ENCODE measurements at places on chromosomes 1 and 21.
A peak's percentile ranks its signal among the peaks of the same experiment; 100 is the strongest.

DNA sequence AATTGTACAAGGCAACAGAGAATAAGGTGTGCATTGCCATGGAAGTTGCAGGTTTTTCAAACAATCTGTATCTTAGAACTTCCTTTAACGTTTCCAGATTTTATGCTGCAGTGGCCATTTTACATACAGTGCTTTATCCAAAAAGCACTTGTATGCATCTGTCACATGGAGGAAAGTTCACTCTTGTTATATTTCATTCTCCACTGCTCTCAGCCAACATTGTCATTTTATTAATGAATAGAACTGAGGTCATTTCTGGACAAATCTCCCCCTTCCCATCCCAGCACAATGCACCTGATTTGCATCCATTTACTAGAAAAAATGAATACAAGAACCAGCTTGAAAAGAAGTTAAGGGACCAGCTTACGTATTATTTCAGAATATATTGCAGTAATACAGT is 342.0 kb downstream of the USP25 start:
- DNase-seq = no peak

GRCh38 chr21:25338415-25338814 is 268.9 kb downstream of the MRPL39 start:
- no peak for DNase-seq

DNA sequence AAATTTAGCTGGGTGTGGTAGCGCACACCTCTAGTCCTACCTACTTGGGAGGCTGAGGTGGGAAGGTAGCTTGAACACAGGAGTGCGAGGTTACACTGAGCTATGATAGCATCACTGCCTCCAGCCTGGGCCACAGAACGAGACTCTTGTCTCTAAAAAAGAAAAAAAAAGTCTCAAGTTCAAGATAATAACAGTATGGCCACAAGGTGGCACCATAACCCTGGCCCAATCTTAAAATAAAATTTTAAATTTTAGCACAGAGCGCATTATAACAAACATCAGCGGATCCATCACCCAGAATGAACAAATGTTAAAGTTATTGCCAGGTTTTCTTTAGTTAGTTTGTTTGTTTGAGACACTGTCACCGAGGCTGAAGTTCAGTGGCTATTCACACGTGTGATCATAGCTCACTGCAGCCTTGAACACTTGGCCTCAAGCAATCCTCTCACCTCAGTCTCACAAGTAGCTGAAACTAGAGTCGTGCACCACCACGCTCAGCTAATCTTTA is 2.9 kb upstream of the HTR6 start:
- DNase-seq = peak; percentile 50

DNA sequence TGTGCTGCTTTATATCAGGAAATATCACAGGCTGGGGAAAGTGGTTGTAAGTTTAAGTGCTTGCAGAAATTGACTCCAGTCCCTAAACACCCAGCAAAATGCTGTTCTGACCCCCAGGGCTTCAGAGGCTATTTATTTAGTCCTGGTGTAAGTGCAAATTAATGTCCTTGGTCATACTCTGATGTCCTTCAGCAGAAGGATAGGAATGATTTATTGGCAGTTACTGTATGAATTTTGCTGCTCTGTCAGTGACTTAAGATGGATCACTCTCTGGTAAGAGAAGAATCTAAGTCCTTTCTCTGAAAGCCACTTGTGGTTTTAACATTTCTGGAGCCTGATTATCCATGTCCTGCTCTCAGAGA is 21.9 kb downstream of the FAM20B start:
- DNase-seq = no peak

DNA sequence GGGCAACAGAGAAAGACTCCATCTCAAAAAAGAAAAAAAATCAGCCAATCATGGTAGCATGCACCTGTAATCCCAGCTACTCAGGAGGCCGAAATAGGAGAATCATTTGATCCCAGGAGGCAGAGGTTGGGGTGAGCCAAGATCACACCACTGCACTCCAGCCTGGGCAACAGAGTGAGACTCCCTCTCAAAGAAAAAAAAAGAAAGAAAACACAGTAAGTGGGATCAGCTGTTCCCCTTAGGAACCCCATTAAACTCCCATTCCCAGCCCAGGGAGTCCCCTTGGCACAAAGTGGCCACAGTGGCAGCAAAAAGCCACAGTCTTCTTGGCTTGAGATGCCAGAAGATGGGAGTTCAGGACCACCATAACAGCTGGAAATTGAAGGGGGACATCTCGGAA is 9.1 kb downstream of the TMEM50B start:
- DNase-seq = no peak

DNA sequence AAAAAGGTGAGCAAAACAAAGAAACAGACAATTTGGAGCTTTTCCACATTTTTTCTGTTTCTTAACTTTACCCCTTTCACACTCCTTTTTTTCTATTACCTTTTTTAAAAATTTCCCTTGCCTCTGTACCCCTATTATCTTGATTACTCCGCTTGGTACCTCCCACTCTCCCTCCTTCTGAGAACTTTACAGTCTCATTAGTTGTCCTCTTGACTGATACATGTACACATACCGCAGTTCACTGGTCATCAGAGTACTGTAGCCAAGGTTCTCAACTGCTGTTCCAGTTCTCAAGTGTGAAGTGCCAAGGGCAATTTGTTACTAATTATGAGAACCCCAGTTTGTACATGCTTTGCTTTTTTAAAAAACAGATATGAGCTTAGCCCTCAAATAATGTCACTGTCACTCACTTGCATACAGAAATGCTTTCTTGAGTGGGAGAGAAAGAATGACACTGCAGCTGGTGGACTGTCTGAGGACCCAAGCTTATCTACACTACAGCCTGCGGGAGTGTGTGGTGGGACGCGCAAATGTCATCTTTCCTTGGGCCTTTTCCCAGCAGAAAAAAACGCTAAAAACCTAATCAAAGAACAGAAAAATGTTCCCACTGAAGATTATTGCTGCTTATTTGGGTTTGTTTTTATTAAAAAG is 160.8 kb downstream of the DISP1 start:
- DNase-seq = no peak

DNA sequence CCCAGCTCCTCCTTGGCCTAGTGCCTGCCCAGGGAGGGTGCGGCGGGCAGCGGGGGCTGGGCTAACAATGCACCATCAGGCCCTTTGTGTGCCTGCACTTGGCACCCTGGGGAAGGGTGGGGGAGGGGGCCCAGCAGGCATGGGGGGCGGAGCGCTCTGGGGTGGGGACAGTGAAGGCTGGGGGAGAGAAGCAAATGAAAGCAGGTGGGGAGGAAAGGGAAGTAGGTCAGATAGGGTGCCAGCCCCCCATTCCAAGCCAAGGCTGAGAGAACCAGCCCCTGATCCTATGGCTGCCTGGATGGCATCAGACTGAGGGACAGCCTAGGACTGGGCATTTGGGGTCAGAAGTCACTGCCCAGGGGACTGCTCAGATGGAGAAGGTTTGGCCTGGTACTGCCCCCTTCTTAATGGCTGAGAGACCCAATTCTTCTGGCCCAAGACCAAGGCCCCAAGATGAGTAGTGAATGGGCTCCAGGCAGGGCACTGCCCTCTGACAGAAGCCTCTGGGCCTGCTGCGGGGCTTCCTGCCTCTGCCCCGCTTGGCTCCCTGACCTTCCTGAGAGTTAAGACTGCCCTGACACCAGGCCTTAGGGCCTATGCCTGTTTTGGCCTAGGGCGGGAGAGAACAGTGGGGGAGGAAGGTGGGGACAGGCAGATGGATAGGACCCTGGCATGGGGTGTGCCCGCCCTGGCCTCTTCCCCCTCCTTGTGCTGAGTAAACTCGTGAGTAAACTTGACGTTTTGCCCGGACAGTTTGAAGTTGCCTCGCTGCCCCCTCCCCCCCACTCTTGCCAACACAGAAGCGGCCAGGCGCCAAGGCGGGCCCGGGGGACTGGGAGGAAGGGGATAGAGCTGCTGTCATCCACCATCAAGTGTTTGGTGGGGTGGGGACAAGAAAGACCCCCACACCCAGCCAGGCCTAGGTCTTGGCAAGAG is 2.7 kb downstream of the ZBTB7B start:
- peak; percentile 69 for DNase-seq

DNA sequence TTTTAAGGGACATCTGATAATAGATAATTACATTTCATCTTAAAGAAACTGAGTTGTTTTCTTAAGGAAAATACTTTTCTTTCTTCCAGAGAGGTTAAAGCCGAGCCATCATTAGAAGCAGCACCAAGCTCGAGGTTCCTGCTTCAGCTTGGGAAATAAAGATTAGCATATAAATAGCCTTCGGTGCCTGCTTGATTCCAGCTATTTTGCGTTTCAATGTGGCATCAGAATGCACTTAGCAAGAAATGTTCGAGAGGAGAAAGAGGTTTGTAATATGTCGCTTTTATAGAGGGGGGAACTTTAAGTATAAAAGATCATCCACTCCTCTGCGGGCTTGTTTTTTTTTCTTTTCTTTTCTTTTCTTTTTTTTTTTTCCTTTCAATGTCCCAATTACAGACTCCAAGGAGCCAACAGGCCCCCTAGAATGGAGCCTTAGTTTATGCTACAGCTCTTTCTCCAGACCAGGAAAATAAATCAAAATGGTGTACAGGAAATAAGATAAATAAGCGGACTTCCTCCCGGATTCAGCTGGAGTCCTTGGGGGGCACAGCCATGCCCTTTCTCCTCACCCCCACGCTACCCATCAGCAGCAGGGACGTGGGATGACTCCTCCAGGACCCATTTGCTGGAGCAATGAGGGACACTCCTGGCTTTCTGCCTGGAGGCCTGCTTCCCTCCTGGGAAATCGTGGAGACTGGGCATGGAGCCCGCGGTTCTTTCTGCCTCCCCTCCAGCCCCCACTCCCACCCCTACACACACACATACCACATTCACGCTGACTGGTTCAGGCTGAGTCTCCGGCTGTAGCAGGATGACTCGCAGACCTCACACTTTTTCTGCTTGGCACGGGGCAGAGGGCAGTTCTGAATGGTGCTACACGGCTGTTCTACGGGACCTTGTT is 131.6 kb downstream of the RRAGC start:
- no peak for DNase-seq

- peak; percentile 3 for DNase-seq
Measured at GRCh38 chr1:165988275-165988674, 160.9 kb downstream of the UCK2 start.

DNA sequence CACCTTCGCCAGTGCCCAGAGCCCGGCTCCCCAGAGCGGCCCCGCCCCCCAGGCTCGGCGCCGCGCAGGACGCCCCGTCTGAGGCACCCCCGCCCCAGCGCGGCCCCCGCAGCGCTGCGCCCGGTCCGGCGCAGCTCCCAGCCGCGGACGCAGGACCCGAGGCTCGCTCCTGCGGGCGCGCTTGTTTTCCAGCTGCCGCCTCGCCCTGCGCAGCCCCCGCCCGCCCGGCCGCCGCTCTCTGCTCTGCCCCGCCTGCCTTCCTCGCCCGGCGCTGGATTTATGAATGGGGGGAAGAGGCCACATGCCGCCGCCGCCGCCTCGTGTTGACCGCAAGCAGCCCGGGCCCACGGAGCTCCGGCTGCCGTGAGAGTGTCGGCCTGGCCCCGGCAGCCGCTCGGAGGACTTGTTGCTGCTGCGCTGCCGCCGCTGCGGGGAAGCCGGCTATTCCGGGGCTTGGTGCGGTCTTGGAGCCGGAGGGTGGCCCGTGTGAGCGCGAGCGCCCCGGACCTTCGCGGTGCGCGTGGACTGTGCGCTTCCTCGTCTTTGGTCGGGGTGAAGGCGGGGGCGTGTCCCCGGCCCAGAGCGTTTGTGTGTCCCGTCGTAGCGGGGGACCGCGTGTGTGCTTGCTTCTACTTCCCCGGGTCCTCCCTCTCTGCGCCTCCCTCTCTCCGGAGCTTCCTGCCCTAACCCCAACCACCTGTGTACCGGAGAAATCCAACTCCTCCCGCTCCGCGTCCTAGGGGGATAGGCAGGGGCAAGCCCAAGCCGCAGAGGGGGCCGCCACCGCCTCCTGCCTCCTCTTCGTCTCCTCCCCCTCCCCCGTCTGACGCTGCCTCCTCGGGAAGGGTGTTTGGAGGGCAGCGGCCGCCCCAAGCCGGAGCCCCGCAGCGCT is 736 bp downstream of the KCNC4 start:
- DNase-seq = peak; percentile 9

DNA sequence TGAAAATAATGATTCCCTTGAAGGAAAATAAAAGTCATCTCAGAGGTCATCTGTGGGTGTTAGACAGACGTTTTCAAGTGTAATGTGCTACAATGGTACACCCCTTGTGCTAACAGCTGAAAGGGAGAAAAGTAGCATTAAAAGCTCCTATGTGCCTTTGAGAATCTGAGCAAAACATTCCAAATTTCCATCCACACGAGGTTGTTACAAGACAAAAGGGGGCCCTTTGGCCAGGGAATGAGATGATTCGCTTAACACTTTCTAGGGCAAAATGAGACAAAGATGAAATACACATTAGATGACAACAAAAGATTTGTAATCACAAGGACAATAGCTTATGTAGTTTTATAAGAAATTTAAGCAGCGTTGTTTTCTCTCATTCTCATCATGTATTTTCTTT is 303.6 kb downstream of the LMX1A start:
- no peak for DNase-seq

GRCh38 chr1:12153181-12153785 is 13.5 kb upstream of the TNFRSF1B start:
- DNase-seq = no peak

GRCh38 chr1:232900818-232901217 is 49.6 kb upstream of the NTPCR start:
- no peak for DNase-seq

DNA sequence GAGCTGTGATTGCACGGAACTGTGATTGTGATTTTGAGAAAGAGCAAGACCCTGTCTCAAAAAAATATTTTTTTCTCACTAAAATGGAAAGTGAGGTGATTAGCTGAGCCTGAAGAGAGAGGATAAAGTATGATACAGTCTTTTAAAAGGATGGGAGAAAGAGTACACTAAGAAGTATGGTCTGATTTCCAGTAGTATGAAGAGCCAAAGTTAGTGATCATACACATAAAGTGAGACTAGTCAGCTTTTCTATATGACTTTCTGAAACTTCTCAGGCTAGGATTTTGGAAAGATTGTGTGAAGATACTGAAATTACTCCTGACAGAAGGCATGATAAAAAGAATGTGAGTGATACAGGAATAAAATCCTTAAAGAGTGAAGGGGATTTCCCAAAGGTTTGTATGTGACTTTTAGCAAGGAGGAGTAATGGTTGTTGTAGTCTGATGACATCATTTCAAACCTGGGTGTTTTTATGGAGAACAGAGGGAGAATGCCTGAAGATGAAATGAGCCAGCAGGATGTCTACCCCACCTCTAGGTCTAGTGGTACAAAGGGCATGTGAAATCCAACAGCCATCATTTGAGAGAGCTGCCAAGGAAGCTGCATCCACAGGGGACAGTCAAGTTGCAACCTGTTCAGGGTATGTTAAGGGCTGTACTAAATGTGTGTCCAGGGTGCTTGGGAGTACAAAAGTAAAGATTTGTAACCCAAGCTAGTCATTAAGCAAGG is 157.7 kb downstream of the PIK3R3 start:
- no peak for DNase-seq

All from hematopoietic multipotent progenitor cell treated with erythropoietin and hydrocortisone succinate and interleukin-3 and kit ligand, for 8 days (in vitro differentiated cells).